HFFc6 (cell line): ENCODE measurements at places on chromosomes 11 and 22.

- DNase-seq, result no peak
Measured at GRCh38 chr22:23844739-23845202, 6.0 kb upstream of the DERL3 start.

GRCh38 chr11:57180081-57180561 is 1.6 kb upstream of the LRRC55 start:
- DNase-seq, result no peak

DNA sequence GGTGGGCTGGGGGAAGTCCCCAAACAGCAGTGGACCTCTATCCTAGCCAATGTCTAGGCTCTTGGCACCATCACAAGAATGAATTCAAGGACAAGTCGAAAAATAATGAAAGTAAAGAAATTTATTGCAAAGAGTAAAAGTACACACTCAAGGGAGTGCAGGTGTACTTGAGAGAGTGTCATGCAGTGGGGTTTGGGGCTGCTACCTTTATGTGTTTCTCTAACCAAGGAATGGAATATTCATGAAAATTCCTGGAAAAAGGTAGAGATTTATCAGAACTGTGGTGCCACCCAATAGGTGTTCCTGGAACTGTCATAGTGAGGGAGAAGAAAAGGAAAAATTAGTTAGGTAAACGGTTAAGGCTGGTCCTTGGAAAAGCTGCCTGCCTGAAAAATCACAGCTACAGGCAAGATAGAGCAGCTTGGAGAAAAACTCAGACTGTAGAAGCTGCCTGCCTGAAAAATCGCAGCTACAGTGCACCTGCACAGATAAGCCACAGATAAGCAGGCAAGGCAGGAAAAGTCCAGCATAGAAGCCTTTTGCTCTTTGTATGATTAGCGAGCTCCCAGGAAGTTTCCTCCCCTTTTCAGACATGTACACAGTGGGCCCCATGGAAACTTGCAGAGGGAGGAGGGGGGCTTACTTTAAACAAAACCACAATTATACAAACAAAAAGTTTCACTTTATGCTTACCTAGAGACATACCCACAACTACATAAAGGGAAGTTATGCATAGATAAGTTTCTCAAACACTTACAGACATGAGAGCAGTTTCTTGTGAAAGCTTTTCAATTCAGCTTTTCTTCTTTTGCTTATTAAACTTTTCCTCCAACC is 71.4 kb upstream of the B3GNT6 start:
- no peak for DNase-seq

GRCh38 chr22:28005513-28005912 is 86.5 kb upstream of the PITPNB start:
- DNase-seq, result no peak

DNA sequence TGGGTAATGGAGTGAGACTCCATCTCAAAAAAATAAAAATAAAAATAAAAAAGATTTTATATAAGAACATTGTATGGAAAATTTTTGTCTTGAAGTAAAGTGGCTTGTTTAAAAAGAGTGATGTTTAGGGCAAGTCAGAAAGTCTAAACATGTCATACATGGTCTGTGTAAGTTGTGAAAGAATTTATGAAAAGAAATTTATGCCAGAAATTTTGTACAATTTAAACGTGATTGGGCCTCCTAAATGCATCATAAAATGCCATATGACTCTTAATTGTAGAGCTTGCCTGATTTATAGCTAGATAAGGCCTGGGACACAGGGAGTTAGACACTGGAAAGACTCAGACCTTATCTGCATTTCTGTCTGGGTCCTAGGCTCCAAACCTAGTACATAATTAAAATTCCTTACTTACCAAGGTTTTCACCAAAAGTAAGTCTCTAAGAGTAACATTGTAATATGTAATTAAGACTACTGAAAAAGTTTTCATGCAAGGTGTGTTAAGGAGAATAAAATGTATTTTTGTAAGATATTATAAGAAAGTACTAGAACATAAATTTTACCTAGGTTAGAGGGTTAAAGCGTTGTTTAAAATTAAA is 110.5 kb downstream of the AASDHPPT start:
- no peak for DNase-seq

DNA sequence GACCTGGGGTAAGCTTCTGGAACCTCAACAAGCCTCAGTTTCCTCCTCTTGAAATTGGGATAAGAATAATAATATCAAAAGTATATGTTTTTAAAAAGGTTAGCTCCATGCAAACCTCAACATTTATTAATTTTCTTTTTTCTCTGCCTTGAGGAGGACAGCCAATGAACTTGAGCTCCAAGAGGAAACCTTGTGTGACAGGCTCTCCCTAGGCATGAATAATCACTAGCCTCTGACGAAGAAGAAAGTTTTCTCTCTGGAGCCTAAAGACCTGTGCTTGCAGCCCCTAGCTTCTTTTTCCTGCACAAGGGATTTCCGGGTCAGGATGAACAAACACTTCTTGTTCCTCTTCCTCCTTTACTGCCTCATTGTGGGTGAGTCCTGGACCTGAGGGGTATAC is at the start of gene PATE3:
TSS of gene PATE3 (plus strand) at position 301 of the 400 bp plus-strand sequence. CDS start at position 326, 25 bp downstream.
- DNase-seq, result no peak

DNA sequence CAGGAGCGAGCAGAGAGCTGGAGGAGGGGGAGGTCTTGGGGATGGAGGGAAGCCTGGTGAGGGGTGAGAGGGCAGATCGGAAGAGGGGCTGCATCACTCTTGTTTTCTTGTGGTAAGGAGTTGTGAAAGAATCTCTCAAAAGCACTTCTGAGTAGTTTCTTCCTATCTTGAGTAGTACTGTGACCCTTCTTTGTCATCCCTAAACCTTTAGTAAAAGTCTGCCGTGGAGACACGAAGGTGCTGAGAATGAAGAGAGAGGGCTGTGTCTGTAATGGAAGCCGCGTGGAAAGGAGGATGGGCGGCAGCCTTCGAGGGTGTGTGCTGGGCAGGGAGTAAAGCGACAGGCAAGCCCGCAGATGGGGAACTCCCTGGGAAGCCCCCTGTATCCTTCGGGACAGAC is 237.8 kb downstream of the TBC1D22A start:
- no peak for DNase-seq

DNA sequence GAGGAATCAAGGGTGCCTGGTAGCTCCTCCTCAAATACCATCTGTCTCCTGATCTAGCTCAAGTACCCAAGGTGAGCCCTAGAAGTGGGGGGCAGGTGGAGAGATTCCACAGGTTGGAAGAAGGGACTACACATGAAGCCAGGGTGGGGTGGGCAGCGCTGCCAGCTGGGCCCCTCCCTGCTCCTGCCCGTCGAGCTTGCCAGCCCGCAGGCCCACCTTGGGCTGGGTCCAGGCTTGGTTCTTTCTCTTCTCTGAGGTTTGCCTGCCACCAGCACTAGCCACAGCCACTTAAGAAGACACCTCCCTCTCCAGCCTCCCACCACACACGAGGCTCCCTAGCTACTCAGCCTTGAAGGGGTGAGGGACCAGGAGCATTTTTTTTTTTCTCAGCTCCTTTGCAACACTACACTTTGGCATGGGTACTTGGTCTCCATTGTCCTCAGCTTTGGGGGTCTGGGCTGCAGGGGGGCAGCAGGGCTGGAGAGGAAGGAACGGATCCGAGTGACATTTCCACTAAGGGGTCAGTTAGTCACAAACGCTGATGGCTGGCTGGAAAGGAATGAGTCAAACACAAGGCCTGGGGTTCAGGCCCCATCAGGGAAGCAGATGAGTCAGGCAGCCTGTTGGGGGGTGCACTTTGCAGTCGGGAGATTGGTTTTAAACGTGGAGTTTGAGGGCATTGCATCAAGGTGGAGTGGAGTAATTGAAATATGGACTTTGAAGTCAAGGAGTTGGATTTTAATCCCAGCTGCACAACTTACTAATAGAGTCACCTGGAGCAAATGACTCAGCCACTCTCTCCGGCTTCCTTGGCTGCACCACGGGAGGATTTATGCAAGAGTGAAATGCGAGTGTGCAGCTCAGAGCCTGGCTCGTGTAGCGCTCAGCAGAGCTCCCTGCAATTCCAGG is 7.4 kb upstream of the NPTXR start:
- peak; percentile 72 for DNase-seq

GRCh38 chr11:15863411-15863810 is 492.9 kb downstream of the SOX6 start:
- DNase-seq, result no peak

DNA sequence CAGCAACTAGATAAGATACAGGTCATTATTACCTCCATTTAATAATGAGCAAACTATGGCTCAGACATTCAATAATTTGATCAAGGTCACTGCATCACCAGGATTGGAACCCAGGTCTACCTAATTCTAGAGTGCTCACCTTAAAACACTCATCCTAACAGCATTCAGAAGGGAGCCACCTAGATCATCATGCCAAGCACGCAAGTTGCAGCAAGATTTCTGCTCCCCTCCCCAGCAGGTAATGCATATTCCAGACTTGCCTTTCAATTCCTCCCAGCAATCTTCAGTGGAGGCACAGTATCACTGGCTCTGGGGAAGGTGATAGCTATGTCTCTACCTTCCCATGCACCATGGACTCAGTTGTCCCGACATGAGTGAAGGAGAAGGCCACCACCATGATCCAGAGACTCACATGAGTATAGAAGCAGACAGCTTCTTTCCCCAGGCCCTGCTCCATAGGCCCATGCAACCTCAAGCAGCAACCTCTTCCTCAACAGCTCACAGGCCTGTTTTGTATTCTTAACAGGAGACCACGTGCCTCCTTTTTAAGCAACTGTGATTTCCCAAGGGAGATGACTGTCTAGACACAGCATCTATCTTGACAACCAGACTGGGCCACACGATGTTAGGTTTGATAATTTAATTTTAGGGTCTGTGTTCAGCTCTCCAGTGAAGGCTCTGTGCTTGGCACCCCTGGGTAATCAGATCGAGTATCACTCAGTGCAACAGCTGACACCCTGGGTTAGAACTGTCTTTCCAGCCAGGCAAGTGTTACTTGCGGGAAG is 36.4 kb downstream of the RAB30 start:
- DNase-seq, result no peak

DNA sequence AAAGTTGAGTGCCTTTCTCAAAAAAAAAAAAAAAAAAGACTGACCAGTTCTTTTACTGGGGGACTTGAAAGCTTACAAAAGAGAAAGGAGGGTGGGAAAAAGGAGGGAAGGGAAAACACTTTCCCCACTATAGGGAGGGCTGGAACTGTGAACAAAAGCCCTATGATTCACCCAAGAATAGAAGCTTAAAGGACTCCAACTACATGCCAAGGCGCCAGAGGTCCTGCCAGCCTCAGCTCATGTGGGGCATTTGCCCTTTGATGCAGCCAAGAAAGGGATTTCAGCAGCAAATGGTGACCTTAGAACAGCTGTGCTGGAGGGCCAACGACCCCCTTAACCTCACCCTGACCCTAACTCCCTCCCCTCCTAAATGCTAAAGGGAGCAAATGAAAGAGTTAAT is 160.0 kb downstream of the NTM start:
- DNase-seq, result no peak

DNA sequence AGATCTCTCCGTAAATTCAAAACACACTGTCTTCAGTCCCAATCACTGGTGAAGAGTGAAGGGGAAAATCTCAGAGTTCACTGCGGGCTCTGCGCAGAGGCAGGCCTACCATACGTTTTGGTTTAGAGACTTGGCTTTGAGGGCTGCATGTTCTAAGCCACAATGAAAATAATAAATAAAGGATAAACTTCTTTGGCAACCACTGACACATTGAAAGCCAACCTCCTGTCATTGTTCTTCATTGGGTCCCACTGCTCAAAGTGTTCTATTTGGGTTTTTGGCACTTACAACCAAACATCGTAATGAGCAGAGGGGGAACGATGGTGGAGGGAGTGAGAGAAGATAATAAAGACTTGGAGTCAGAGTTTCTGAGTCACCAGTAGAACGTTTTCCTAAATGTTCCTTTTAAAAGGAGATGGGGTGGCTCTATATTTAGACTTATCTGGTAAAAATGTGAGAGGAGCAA is 472.9 kb downstream of the SOX6 start:
- no peak for DNase-seq

DNA sequence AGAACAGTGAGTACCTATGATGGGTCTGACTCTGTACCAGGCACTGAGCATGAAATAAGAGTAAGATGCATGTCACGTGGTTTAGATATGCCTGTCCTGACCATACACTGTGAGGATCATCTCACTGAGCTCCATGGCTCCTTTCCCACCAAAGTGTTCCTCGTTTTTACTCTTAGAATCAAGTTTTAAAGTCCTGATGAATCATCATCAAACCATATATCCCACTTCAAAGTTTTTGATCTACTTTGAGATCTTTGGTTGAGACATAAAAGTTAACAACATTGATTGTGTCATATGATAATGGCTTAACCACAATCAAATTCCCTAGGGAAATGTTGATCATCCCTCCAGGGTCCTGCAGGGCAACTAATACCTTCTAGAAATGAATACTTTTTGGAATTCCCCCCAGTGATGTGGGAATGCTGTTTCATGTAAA is 12.8 kb downstream of the ETS1 start:
- peak; percentile 23 for DNase-seq

DNA sequence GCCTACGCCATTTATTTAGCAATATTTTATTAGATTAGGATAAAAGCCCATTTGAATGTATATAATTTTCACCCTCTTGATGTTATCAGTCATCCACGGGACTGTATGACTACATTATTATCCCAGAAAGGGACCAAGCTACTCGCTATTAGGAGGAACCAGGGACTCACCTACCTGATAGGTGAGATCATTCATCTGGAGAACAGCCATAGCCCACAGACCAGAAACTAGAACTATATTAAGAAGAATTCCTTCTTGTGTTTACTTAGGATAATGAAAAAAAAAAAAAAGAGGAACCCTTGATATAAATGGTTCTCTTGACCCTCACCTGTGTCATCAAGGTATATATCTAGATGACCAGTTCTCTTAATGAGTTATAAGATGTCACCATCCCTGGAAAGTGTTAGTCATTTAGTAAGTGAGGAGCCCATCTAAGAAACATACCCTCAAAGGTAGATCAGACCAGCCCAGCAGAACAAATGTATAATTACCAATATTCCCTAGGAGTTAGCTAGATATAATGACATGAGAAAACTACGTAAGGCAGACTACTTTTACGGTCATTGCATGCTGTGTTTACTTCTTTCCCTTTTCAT is 8.0 kb downstream of the SIK3 start:
- DNase-seq, result no peak

GRCh38 chr11:86161837-86162236 is 82.7 kb upstream of the EED start:
- no peak for DNase-seq

DNA sequence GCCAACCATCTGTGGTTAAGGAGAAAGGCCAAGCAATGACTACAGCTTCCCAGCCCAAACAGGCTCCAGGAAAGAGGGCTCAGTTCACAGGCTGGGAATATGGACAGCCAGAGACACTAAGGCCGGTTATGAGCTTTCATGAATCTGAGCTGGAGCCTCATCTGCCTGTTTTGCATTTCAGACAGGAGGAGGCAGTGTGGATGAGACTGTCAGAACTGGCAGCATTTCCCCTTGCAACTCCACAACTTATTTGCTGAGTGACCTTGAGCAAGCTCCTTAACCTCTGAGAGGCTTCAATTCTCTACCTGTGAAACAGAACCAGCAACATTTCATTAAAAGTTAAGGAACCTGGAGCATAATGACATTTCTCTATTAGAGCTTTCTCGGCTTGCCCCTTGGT is 264.0 kb downstream of the ETS1 start:
- DNase-seq, result peak; percentile 49

GRCh38 chr11:124861670-124862069 is 3.6 kb upstream of the ROBO3 start:
- DNase-seq, result no peak
